Uterus (tissue), 4 donors: ENCODE measurements at places on chromosomes 6 and 20. TPM values are rescaled to one million over a fixed set of nuclear protein-coding genes. Genes with fewer than 3 reads are reported as not detected.

Gene GFOD1
- total RNA-seq: 26.6 TPM

Gene DEF6
- 1.2 TPM for total RNA-seq

Gene SNAI1
- total RNA-seq: 1.1 TPM

Gene GLP1R
- total RNA-seq: not detected

Gene DDRGK1
- 41.8 TPM for total RNA-seq

Gene SAMD3
- total RNA-seq: 4.1 TPM

Gene RNF182
- total RNA-seq: 0.41 TPM

Gene METTL24
- 30.7 TPM for total RNA-seq

Gene DHX16
- 31.8 TPM for total RNA-seq

Gene CTAGE9
- not detected for total RNA-seq

DNA sequence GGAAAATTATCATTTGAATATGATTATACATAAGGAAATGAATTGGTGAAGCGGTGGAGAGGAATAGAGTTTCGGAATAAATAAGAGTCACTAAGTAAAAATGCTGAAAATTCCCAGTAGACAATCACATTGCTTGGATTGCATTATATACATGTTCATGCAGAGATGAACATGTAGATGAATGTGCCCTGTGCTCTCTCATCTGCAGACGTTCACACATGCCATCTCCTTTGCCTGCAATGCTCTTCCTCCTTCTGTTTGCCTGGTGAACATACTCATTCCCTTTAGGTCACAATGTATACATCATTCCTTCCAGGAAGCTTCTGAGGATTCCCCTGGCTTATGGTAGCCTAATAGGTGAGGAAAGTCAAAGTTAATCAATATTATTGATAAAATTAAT lies 17.9 kb downstream of the DCDC2 start:
- no peak for DNase-seq

- DNase-seq: peak; percentile 47
Observed at GRCh38 chr6:44029444-44030185, 97.6 kb downstream of the MRPL14 start.

DNA sequence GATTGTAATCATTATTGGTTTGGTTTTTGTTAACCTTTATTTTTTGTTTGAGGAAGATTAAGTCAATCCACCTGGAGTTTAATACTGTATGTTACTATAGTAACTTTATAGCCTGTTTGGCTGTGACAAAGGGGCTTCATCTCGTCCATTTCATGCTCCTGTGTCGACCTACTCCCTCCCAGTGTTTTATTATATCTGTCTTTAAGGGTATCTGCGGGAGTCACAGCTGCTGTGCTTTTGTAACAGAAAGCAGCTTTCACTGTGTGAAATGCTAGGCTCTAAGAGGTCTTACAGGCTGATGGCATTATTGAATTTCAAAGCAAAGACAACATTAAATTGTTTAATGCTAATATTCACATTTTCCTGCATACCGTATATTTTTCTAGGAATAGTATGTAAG lies 698.0 kb upstream of the POU3F2 start:
- no peak for DNase-seq

GRCh38 chr6:106476331-106477105 lies 116.0 kb downstream of the CRYBG1 start:
- no peak for DNase-seq

DNA sequence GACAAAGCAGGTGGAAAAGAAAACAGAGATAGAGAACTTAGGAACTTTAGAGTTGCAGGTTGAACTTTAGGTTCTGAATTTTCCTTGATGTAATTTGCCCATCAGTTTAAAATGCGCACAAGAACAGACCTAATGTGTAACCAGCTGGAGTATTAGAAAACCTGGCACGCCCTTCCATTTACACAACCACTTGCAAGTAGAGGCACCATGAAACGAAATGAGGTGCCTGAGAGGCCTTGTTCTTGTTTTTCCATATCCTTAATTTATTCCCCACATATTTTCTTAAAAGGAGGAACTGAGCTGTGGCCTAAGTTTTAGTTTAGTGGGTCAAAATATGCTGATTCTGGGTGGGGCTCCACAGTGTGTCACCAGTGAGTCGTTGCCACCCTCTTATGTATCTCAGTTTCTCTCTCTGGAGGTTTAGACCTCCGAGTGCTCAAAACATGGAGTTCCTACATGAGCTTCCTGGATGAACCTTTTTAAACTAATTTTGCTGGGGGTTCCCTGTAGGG lies 17.2 kb upstream of the IL22RA2 start:
- no peak for DNase-seq

DNA sequence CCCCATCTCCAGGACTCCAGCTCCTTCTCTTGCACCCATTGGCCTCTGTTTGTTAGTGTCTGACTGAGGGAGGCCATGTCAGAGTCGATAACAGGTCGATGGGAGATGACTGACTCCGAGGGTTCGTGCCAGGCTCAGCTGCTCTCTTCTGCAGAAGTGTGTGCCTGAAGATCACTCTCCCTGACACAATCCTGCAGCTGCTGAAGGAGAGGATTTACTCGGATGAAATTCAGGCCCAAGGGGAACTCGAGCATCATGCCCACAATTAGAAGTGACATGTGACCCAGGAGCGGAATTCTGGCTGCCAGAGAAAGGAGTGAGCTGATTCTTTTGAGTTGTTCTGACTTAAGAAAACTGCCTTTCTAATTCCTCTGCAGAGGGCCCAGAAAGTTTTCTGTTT lies 318.2 kb downstream of the MAFB start:
- DNase-seq: no peak

GRCh38 chr6:49911252-49911651 lies 44.9 kb upstream of the CRISP1 start:
- no peak for DNase-seq

DNA sequence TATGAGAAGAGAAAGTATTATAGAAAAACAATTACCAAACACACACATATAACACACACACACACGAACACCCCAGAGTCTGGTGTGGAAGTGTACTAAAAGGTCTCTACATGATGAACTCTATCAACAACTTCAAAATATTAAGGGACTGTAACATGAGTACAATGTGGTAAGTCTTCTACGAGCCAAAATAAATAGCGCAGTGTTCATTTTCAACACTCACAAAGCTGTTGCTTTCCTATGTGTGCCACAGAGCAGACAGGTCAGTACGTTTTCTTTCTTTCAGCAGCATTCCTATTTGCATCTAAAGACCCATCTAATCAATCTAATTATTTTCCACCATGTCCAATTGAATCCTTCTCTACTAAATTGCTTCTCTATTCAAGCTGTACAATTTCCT lies 12.1 kb upstream of the CNKSR3 start:
- DNase-seq: no peak

- no peak for DNase-seq
Observed at GRCh38 chr6:1181939-1182605, 129.8 kb upstream of the FOXQ1 start.

DNA sequence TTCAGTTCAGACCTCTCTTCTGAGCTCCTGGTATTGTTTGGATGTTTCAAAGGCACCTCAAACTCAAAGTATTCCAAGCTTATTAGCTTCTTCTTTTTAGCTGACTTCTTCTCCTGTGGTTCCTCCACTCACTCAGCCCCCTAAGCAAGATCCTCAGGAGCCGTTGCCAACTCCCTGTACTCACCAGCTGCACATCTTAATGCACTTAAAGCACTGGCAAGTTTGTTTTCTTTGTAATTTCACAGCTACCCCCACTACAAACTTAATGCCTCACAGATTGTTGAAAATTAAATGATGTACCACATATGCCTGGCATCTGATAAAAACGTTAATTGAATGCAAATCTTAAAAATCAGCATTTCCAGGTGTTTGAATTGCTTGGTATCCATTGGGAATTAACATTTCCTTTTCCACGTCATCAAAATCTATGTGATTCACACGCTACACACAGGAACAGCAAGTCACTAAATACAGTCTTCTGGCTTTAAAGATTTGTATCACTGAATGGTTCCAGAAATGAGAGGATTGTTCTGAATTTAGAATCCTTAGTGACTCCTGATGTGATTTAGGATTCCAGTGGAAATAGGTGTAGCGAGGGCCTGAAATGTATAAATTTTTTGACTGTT lies 24.5 kb downstream of the CALHM6 start:
- DNase-seq: no peak

DNA sequence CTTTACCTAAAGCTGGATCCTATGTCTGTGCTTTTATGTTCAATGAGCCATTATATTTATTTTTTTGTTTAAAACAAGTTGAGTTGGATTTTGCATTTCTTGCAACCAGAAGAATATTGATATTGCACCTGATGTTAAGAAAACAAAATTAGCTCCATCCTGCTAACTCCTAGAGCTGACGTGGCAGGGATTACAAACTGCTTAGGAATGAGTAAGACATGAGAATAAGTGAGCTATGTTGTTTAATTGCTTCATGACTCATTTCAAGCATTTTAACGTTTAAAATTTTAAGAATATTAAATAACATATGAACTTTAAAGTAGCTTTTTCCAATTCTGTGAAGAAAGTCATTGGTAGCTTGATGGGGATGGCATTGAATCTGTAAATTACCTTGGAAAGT lies 663.5 kb downstream of the EPM2A start:
- DNase-seq: no peak

- DNase-seq: no peak
Observed at GRCh38 chr6:96016334-96017069, 728 bp downstream of the FUT9 start.

- DNase-seq: no peak
Observed at GRCh38 chr20:19347943-19348456, 135.6 kb downstream of the SLC24A3 start.

- no peak for DNase-seq
Observed at GRCh38 chr6:129110690-129111343, 227.9 kb downstream of the LAMA2 start.

DNA sequence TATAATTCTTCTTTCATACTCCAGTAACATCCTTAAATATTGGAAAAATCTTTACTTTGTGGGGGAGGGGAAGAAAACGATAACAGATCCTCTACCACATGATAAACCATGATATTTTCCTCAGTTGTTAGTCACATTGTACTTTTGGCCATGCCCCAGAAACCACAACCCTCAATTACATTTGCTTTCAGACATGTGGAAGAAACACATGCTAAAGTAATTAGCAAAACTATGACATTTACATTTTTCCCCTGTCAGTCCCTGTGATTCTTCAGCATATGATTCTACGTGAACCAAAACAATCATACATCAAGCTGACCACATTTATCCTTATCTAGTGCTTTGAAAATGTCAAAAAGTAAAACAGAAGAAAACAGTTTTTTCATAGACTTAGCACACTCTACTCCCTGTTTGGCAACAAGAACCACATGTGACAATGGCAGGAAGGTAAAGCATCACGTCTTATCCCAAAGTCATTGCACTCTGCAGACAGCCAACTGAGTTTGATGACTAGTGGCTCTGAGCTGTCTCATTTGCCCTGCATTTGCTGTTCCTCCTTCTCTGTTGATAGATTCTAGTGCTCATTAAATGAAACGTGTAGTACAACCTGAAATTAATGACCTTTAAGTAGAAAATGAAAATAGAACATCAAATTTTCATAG lies 505.8 kb upstream of the MARCKS start:
- DNase-seq: no peak

DNA sequence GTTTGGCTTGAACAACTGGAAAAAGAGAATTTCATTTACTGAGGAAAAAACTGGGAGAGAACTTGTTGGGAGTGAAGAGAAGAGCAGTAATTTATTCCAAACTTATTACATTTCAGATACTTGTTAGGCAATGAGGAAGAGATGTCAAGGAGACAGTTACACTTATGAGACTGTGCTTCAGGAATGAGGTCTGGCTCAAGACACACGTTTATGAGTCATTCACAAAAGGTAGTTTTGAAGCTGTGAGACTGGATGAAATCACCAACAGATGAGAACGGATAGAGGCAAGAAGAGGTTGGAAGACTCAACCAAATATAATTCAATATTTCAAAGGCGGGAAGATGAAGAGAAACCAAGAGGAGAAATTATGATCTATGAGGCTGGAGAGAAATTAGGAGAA lies 70.6 kb upstream of the DEFB112 start:
- no peak for DNase-seq

- DNase-seq: no peak
Observed at GRCh38 chr20:5092765-5093339, 26.9 kb downstream of the PCNA start.
